Dermis blood vessel endothelial cell (primary cell): ENCODE measurements at places on chromosomes 11 and 22. TPM values are rescaled to one million over a fixed set of nuclear protein-coding genes. Genes with fewer than 3 reads are reported as not detected.

Gene DGAT2
- total RNA-seq, result 0.68 and 2.1 TPM in 2 replicates

Gene CCDC87
- 0.17 and 0.28 TPM in 2 replicates for total RNA-seq

Gene TUB
- 1.4 and 1.6 TPM in 2 replicates for total RNA-seq

Gene DNAJB13
- not detected in 2 replicates for total RNA-seq

Gene PTPMT1
- 83.2 and 110 TPM in 2 replicates for total RNA-seq

Gene SLC35F2
- total RNA-seq, result 58.5 and 74.1 TPM in 2 replicates

Gene DNAL4
- 15.3 and 16.3 TPM in 2 replicates for total RNA-seq

Gene NUP50
- 68.6 and 85.5 TPM in 2 replicates for total RNA-seq

Gene FGF3
- total RNA-seq, result not detected in 2 replicates

Gene WBP2NL
- 0.34 TPM in 1 of 2 replicates, not detected in the other for total RNA-seq

Gene C11orf87
- not detected in 2 replicates for total RNA-seq

Gene ANKK1
- total RNA-seq, result not detected in 2 replicates

Gene CD151
- total RNA-seq, result 700 and 712 TPM in 2 replicates

Gene TSPAN18
- 48.3 and 74.5 TPM in 2 replicates for total RNA-seq

Gene C22orf31
- total RNA-seq, result not detected in 2 replicates

Gene ANGPTL5
- total RNA-seq, result 0.09 TPM in 1 of 2 replicates, not detected in the other

Gene MYBPC3
- not detected in 2 replicates for total RNA-seq

Gene CHEK1
- total RNA-seq, result 20.1 and 45.7 TPM in 2 replicates

Gene OR2D2
- total RNA-seq, result 0.17 TPM in 1 of 2 replicates, not detected in the other

Gene OR2AT4
- total RNA-seq, result not detected in 2 replicates

Gene CHADL
- 1.1 and 2.0 TPM in 2 replicates for total RNA-seq

Gene ENTHD1
- not detected in 2 replicates for total RNA-seq

Gene PYGM
- 0.23 and 0.34 TPM in 2 replicates for total RNA-seq

Gene LYVE1
- 64.6 and 70.3 TPM in 2 replicates for total RNA-seq

Gene SPI1
- not detected in 2 replicates for total RNA-seq

Gene KIRREL3
- not detected in 2 replicates for total RNA-seq

Gene SLC6A5
- total RNA-seq, result not detected in 2 replicates

Gene WNT11
- total RNA-seq, result 0.09 TPM in 1 of 2 replicates, not detected in the other

Gene OR2AG2
- total RNA-seq, result not detected in 2 replicates

Gene VSIG10L2
- total RNA-seq, result not detected in 2 replicates
